ENCODE measurements at places on chromosomes 12 and 14.
A peak's percentile ranks its signal among the peaks of the same experiment; 100 is the strongest.

DNA sequence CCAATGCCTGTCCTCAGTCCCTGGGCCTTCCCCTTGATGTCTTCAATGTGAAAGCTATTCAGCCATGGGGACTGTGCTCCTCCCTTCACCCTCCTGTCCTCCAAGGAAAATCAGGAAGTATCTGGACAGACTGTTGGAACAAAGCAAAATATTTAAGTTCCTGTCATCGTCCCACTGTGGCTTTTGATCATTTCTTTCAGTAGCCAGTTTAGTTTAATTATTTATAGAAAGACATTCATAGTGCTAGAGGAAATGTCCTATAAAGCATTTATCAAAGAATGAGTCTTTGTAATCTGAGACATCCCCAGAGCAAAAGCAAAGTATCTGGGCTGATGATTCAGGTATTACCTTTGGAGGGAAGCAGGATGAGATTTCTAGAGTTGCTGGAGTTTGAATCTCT, 254.1 kb downstream of the NRXN3 start:
- no peak for DNase-seq

GRCh38 chr12:59700153-59700450, 104.3 kb downstream of the SLC16A7 start:
- no peak for DNase-seq

- DNase-seq = no peak
Observed at GRCh38 chr14:33902363-33902762, 48.5 kb downstream of the EGLN3 start.

- no peak for DNase-seq
Observed at GRCh38 chr14:78764645-78765044, 594.5 kb downstream of the NRXN3 start.

GRCh38 chr12:122820138-122820537, 15.1 kb upstream of the HIP1R start:
- no peak for DNase-seq

GRCh38 chr12:88361493-88361892, 218.8 kb downstream of the KITLG start:
- no peak for DNase-seq

DNA sequence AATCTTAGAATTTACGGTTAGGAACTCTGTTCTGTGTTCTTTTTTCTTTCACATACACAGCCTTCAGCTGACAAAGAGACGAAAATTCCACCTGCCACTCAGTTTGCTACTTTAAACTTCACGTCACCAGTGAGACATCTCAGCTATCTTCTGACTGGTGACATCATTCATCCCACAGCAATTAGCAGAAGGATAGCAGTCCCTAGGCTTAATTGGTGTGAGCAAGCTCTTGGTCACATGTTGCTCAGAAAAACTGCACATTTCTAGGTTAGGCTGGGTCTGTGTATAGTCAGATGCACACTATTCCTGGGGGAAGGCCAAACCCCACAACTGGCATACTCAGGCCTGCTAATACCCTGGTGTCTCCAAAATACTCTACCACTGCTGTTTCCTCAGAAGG, 23.9 kb downstream of the SLC7A7 start:
- no peak for DNase-seq

GRCh38 chr14:52735921-52736489, 6.0 kb downstream of the STYX start:
- no peak for DNase-seq

DNA sequence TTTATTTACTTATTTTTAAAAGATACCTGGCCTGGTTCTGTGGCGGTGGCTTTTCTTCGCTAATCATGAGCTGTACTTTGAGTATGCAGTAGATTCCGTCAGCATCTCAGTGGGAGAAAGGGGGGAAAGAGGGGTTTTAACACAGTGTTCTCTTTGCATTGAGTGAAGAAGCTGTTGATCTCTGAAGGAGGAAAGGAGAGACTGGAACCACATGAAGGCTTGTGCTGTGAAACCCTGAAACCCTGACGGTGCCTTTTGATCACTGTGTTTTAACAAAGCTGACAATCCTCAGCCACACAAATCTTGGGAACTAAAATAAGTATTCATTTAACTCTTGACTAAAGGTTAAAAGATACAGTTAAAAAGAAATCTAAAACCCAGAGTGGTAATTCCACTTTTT, 250.1 kb downstream of the FBXL14 start:
- DNase-seq = no peak

- no peak for DNase-seq
Observed at GRCh38 chr12:133174901-133175300, 6.4 kb upstream of the ZNF268 start.

DNA sequence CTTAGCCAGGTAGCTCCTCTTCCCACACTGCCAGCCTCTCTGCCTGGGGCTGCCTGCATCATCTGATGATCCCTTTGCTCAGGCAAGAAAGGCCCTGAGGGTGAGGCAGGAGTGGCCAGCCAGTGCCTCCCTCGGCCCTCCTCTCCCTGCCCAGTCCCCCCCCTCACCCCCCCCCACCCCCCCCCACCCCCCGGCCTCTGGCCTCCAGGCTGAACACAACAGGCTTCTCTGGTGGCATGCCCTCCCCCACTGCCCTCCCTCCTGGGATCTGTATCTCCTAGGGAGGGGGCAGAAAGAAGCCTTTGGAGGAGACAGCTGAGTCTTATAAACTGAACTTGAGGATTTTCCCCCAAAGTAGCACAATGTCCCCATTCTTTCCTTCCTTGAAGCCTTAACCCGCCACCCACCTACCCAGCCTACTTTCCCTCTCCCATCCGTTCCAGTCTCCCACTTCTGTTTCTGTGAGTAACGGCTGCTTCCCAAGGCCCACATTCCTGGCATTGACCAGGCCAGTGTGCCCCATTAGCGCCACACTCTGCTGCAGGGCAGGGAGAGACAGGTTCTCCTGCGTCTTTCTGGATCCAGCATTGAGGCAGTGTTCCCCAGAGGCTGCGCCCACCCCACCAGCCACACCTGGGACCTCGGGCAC, 82.1 kb downstream of the B4GALNT3 start:
- DNase-seq = no peak

- DNase-seq = no peak
Observed at GRCh38 chr12:49201595-49202295, 12.9 kb upstream of the TUBA1A start.

DNA sequence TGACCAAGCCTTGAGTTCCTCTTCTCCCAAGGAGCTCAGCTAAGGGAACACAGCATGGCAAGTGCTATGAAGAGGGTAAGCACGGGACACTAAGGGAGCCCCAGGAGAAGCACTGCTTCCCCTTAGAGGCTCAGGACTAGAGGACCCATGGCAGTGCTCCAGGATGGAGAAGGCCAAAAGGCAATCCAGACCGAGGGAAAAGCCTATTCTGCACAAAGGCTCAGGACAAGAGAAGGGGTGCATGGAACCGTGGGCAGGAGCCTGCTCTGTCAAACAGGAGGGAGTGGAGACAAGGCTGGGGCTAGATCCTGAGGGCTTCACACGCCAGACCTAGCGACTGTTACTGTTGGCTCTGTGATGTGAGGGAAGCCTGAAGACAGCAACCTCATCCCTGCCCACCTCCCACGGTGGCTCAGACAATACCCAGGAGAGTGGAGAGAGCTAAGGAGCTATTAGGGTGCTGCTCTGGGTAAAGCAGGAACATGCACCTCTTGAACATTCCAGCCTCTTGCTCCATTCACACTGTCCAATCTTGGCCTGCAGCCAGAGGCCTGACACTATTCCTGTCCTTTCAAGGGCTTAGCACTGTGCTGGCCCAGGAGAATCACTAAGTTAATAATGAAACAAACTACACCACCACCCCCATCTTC, 24.2 kb downstream of the OTUB2 start:
- DNase-seq = peak; percentile 1

DNA sequence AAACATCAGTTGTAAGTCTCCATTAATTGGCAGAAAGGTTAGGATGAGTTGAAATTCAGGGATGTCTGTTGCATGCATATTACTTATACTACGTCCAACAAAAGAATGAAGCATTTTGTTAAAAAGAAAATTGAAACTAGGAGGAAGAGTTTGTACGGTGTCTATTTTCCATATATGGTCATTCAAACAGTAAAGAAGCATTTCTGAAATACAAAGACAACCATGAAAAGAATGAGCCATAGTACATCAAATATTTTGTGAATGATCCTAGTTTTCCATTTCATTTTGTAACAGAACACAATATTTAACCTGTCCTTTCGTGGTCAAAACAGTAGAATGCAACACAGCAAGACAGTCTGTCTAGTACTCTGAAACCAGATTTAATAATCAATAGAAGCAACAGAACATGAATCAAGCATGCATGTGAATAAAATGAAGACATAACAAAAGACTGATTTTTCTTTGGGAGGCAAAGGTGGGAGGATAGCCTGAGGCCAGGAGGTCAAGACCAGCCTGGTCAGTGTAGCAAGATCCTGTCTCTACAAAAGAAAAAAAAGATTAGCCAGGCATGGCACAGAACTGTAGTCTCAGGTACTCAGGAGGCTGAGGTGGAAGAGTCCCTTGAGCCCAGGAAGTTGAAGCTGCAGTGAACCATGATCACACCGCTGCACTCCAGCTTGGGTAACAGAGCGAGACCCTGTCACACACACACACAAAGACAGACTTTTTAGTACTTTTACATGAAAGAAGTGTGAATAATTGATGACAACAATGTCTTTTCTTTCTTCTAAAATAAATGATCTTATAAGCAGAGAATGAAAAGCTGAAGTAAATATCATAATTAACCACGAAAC, 156.0 kb downstream of the LRIG3 start:
- DNase-seq = no peak

DNA sequence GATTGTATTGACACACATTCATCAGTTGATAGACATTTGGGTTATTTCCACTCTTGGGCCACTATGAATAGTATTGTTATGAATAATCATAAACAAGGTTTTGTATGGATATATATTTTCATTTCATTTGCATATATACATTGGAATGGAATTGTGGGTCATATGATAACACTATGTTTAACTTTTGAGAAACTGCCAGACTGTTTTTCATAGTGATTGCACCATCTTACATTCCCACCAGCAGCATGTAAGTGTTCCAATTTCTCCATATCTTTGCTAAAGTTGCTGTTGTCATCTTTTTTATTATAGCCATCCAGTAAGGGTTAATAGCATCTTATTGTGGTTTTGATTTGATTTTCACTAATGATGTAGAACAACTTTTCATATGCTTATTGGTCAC, 198.5 kb upstream of the PPFIA2 start:
- DNase-seq = no peak

DNA sequence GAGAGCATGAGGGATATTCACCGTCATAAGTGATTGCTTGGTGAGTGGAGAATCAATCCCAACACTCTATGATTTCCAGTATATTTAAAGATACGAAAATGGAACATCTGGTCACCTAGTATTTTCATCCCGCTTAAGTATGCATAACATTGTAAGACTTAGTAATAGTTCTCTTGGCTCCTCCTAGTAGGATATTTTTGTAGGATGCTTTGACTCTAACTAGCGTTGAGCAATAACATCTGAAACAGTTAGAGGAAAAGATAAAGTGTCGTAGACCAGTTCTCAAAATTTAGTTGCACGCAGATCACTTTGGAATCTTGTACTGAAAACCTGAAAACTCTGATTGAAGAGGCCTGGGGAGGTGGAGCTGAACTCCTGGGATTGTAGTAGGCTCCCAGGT, 7.6 kb downstream of the SAMD4A start:
- no peak for DNase-seq

GRCh38 chr14:71270111-71270510, 362.9 kb downstream of the PCNX1 start:
- DNase-seq = no peak

DNA sequence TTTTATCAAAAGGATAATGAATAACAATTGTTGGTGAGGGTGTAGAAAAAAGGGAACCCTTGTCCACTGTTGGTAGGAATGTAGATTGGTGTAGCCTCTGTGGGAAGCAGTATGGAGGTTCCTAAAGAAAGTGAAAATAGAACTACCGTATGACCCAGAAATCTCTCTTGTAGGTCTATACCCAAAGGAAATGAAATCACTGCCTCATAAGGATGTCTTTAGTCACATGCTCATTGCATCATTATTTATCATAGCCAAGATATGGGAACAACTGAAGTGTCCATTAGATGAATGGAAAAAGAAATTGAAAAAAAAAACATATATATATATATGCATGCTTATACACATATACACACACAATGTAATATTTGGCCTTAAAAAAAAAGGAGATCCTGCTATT, 158.8 kb upstream of the NPAS3 start:
- no peak for DNase-seq

- peak; percentile 47 for DNase-seq
Observed at GRCh38 chr12:442235-442884, 17.4 kb upstream of the B4GALNT3 start.

DNA sequence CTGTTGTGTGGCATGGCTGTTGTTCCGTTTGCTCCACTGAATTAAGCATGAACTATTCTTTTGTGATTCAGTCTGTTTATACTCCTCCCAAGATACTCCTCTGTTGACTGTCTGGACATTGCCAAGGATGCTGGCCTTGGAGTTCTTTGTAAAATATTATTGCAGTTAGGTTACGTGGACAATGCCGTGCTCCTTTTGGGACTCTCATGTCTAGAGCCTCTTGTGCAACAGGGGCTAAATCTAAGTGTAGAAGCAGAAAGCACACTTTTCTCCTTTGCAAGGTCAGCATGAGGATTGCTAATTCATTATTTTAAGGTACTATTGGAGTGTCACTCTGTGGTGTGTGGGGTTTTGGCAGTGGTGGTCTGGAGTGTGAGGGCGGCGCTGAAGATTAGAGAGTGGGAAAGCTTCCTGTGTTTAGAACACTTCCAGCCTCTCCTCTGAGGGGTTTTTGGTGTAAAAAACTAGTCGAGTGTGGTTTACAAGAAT, 125.4 kb downstream of the SAMD4A start:
- DNase-seq = no peak

DNA sequence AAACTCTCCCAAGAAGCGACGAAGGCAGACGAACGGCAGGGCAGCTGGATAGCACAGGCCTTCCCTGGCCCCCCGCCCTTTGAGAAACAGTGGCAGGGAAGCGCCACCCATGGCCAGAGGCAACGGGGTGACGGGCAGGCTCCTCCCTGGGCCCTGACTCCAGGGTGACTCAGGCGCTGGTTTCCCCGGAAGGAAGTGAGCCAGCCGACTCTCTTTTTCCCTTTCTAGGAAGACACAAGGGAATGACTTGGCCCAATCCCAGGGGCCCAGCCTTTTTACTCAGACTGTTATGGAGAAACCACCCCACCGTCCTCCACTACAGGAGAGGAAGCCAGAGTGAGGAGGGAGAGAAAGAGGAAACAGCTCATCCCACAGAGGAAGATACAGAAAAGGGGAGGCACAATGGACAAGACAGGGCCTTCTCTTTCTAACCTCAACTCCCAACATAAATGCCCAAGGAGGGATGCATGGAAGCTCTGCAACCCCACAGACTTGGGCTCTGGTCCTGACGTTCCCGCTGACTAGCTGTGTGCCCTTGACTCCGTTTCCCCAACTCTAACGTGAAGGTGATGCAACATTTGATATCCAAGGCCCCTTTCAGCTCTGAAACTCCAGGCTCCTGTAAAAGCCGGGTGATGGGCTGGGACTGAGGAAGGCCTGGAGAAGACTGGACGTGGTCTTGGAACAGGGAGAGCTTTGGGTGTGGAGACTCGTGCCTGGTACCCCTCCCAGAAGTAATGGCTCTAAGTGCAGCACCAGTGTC, 27.9 kb downstream of the ACTN1 start:
- no peak for DNase-seq

DNA sequence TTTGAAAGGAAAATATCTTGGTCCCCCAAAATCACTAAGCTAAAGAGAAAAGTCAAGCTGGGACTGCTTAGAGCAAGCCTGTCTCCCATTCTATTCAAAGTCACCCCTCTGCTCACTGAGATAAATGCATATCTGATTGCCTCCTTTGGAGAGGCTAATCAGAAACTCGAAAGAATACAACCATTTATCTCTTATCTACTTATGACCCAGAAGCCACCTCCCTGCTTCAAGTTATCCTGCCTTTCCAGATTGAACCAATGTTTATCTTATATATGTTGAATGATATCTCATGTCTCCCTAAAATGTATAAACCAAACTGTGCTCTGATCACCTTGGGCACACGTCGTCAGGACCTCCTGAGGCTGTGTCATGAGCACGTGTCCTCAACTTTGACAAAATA, 14.6 kb upstream of the CCDC196 start:
- no peak for DNase-seq
